ENCODE measurements at places on chromosomes 13 and 19. TPM values are rescaled to one million over a fixed set of nuclear protein-coding genes. Genes with fewer than 3 reads are reported as not detected.

The TMEM272 gene
- 0.10 TPM for total RNA-seq

The CGB8 gene
- total RNA-seq, result not detected

The SIAH3 gene
- total RNA-seq, result 0.07 TPM

The ARHGAP33 gene
- 39.3 TPM for total RNA-seq

The MIR17HG gene
- 22.0 TPM for total RNA-seq

The S1PR5 gene
- total RNA-seq, result 0.40 TPM

The CGB2 gene
- total RNA-seq, result not detected

Measured in activated CD4-positive, alpha-beta memory T cell treated with anti-CD3 and anti-CD28 coated beads for 36 hours (primary cell).